Stimulated activated CD4-positive, alpha-beta T cell treated with anti-CD3 and anti-CD28 coated beads, Interleukin-1b, Interleukin-23, amount 100 ng/mL, for 1 hour (primary cell): ENCODE measurements at places on chromosomes 4 and X.

DNA sequence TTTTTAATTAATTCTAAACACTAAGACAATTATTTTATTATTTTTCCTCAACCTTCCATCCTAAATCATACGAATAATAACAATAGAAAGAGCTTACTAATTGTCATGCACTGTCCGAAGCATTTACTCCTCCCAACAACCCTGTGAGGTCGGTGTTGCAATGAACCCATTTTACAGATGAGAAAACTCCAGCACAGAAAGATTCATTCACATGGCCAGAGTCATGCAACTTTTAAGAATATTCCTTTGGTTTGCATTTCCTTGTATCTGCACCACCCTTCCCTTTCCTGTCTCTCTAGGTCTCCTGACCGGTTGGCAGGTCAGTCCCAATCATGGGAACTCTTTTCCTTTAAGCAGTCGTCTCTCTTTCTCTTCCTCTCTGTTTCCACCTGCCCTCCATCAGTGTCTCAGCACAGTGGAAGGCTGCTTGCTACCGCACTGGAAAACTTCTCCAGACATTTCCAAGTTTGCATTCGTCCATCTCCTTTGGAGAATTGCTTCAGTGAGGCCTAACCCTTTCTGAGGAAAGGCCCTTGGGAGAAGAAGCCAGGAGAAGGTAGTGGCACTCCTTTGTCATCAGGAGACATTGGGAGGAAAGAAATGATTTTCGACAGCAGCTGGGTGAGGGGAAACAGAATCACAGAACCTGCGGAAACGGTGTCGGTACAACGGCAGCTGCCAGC, 1.9 kb upstream of the TMSB4X start:
- DNase-seq: no peak

- DNase-seq: no peak
Measured at GRCh38 chr4:54082168-54082567, 17.8 kb upstream of the CHIC2 start.

DNA sequence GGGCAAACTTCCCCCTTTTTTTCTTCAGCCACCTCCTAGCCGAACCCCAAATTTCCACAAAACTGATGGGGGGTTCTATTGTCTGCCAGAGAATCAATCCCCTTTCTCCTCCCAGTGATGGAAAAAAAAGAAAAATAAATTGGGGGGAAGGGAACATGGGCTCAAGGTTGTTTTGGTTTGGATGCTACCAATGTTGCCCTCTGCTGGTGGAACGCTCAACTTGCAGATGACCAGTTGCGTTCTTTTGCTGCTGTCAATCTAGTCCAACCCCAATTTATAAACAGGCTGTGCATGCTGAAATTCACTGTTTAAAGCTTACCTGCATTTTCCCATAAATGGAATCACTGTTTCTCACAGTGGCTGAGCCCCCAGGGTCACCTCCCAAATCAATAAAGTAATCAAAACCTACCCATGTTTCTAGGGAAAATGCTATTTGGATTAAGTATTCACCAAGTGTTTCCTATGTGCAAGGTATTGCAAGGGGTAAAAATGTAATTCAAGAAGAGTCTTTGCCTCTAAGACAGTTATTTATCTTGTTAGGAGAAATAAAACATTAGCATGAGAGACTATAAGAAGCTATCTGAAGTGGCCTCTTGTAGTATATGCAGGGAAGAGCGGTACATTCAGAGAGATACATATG, 116.7 kb upstream of the TMEM164 start:
- no peak for DNase-seq

GRCh38 chrX:139112432-139112831, 400.9 kb upstream of the FGF13 start:
- DNase-seq: no peak

DNA sequence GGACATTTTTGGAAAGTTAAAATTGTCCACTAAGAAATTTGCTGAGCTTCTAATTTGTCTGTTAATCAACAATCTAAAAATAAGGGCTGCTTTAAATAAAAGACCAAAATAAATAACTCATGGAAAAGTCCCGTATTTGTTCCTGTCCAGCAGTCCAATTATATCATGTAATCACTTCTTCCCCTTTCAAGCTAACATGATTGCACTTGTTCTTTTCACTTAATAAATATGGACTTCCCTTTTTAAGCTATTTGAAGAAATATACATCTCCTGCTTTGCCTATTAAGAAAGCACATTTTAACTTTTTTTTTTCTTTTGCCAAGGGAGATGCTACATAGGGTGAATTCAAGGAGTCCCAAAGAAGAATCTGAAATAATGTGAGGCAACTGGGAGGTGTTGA, 55.6 kb upstream of the FRAS1 start:
- no peak for DNase-seq

DNA sequence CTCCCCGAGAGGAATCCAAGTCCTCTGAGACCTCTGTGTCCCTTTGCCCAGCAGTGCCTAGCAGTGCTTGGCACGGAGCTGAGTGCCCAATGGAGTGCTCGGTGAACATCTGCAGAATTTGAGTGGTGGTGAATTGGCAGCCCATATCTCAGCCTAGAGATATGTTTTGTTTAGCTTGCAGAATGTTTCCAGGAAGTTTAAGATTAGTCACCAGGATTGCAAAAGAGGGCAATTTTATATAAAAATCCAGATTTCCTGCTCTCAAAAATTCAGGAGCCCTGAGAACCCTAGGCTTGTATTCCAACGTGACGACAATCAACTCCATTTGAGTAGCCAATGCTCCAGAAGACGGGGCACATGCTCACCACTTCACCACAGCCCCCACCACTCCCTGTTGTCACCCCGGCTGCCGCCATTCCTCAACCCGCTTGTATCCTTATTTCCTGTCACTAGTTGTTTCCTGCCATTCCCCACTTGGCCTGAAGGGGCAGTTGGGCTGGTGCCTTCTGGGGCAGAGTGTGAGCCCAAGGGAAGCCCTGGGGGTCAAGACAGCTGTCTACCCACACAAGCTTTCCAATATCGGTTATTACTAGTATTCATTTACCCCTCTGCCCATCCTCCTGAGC, 116.9 kb downstream of the EFNB1 start:
- DNase-seq: no peak

DNA sequence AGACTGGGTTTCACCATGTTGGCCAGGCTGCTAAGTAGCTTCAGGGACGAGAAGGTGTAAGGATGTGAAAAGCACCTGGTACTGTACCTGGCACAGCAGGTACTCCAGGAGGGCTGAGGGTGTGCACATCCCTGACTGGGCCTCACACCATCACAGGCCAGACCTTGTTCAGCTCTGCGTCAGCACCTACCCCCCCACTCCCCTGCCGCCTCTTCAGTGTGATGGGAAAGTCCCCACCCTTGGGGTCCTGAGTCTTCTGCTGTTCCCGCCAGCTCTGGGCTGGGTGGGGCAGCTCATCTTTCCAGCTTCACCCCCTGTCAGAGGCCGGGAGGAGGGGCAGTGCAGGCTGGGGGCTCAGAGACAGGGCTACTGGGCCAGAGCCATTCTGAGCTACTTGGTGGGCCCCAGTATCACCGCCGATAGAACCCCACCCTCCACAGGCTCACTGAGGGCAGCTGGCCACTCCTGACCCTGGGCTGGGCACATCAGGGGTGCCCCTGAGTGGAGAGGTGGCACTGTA, 6.7 kb upstream of the SH3BP2 start:
- DNase-seq: peak; percentile 22

- DNase-seq: no peak
Measured at GRCh38 chr4:101155368-101155767, 192.0 kb downstream of the PPP3CA start.

DNA sequence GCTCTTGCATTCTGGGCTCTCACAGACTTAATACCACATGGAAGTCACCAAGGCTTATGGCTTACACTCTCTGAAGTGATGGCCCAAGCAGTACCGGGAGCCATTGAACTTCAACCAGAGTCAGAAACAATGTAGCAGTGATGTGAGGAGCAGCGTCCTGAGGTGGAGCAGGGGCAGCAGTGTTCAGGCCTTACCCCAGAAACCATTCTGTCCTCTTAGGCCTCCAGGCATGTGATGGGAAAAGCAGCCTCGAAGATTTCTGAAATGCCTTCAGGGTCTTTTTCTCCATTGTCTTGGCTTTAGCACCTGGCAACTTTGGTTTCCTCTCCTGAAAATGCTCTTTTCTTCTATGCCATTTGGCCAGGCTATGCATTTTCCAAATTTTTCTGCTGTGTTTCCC, 22.8 kb upstream of the PIN4 start:
- no peak for DNase-seq

- no peak for DNase-seq
Measured at GRCh38 chr4:149751174-149751573, 64.5 kb downstream of the IQCM start.

- no peak for DNase-seq
Measured at GRCh38 chr4:16289897-16290554, 63.8 kb upstream of the TAPT1 start.

- no peak for DNase-seq
Measured at GRCh38 chr4:83809581-83809980, 273.7 kb downstream of the GPAT3 start.

- DNase-seq: no peak
Measured at GRCh38 chr4:40523581-40523980, 106.1 kb downstream of the RBM47 start.

GRCh38 chr4:114076899-114077570, 97.6 kb upstream of the ARSJ start:
- no peak for DNase-seq

- DNase-seq: no peak
Measured at GRCh38 chr4:2219233-2219760, 22.6 kb downstream of the HAUS3 start.

GRCh38 chr4:163335384-163335783, 3.0 kb upstream of the NPY1R start:
- no peak for DNase-seq

- no peak for DNase-seq
Measured at GRCh38 chrX:27276751-27277150, 186.4 kb downstream of the PPP4R3C start.

DNA sequence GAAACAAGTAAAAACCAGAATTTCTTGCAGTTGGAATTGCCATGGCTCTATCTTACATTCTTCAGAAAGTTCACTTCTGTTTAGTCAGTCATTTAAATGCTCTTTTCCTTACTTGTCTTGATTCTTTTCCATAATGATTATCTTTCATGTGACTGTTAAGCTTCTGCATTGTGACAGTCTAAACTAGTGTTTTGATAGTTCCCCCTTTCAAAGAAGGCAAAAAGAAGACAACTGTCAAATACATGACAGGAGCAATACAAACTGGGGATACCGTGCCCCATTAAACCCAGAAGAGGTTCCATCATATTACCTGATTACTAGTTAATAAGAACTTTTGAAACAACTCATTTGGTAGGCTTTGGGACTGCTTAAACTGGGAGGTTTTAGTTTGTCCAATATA, 476.2 kb downstream of the PCDH19 start:
- no peak for DNase-seq

- DNase-seq: no peak
Measured at GRCh38 chr4:145186729-145187128, 6.3 kb upstream of the OTUD4 start.

DNA sequence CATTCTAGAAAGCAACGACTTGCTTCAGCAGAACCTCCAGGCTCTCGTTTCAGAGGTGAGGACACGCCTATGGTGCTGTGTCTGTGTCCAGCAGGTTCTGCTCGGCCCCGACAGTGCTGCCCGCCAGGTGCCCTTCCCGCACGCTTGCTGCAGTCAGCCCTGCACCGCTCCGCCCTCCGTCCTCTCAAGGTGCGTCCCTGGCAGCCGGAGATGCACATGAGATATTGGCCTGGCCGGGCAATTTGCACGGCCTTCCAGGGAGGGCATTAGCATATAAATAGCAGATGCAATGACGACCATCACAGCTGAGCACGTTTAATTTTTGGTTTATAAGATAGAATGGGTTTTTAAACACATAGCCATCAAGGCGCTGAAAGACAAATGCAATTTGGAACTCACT, 14.4 kb downstream of the UVSSA start:
- DNase-seq: no peak

DNA sequence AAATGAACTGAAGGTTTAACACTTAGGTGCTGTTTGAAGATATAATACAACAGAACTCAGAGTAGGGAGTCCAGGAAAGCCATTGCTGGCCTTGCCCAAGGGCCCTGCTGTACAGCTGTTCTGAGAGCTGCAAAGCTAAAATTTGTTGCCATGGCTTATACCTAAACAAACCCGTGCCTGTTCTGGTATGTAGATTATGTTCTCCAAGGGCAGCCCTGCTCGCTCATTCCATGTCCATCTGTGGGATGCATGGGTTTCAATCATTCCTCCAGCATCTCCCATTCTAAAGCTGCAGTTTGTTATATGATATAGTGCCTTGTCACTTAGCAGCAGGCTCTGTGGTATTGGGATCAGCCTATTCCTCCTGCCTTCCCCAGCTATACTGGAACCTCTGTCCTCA, 80.8 kb upstream of the BMPR1B start:
- no peak for DNase-seq

DNA sequence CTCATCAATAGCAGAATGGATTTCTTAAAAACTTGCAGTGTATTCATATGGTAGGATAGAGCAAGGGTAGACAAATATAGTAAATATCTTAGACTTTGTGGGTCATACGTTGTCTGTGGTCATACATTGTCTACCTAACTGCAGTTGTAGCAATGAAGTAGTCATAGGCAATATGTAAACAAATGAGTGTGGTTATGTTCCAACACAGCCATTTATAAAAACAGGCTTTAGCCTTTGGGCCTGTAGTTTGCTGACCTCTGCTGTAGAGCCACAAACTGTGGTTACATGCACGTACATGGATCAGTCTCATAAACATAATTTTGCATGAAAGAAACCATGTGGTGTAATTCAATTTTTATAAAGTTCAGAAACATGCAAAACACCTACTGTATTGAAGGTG, 98.9 kb downstream of the LARP1B start:
- DNase-seq: no peak

DNA sequence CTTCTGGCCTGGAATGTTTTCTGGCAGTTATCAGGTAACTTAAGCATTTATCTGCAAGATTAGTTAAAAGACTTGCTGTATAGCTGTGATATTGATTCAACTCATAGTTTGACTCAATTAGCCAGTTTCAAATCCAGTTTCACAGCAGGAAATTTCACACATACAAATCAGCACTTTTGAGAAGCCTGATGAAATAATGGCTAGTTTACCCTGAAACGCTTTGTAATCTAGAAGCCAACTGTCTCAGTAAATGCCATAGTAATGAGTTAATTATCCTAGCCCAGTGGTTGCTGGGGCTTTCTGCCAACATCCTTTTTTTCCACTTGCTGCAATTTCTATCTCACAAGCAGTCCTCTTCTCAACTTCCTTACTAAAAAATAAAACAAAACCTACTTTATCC, 53.1 kb downstream of the ARHGEF38 start:
- no peak for DNase-seq

DNA sequence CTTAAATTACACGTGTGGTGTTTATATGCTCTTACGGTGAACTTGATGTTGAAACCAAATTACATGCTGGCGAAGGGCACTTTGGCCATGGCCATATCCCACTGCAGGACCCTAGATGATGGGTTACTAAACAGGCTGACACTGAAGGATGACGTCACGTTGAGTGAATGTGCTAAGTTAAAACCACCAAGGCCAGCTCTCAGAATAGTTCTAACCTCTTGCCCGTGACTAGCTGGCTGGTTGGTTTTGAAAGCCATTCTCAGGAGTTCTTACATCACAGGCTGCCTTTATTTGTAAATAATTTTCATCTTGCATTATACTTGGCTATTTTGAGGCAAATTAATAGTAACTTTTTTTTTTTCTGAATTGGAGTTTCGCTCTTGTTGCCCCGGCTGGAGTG, 41.3 kb upstream of the PHEX start:
- no peak for DNase-seq
